Naive B cell (primary cell): ENCODE measurements at places on chromosomes 7 and 10.

DNA sequence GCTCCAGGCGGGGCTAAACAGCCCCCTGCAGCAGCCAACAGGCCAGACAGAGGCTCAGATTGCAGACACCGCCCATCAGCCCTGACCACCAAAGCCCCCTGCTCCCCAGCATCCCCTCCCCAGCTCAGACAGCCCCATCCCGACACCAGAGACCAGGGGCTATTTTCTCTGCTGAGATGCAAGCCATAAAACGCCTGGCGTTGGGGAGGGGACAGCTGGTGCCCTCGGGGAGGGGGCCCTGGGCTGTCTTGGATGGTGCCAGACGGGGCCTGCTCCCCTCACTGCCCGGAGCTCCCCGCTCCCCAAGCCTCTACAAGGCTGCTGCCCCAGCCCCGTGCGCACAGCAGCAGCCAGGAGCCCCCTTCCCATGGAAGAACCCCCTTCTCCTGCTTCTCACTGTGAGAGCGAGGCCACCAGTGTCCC, 31.8 kb downstream of the GET4 start:
- no peak for DNase-seq

DNA sequence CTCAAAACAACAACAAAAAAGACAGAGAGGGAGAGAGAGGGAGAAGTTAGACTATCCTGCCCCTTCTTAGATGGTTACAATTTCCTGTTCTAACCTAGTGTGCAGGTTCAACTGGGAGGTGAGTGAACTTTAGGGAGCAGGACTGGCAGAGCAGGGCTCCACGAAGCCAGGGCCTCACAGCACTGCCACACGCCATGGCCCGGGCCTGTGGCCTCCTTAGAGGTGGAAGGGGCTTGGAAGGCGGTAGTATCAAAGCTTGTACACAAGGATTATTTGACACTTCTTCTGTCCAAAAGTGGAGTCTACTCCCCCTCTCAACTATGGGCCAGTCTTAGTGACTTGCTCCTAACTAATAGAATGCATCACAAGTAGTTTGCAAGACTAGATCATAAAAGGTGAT, 62.9 kb upstream of the TMEM72 start:
- no peak for DNase-seq

- DNase-seq = no peak
Observed at GRCh38 chr10:17216217-17216900, 11.7 kb upstream of the VIM start.

DNA sequence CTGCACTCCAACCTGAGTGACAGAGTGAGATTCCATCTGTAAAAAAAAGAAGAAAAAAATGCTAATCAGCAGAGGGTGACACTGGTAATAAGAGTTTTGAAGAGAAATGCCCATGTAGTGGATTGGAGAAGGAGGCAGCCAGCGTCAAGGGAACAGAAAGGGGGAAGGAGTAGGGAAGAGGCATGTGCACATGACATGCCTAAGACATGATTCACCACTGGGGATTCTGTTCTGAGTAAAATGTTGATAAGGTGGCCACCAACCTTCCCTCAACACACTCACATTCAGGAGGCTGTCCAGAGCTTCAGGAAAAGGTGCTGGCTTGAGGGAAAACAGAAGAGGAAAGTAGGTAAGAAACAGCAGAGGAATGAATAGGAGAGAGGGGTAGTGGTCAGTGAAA, 39.9 kb downstream of the AKR1D1 start:
- no peak for DNase-seq

DNA sequence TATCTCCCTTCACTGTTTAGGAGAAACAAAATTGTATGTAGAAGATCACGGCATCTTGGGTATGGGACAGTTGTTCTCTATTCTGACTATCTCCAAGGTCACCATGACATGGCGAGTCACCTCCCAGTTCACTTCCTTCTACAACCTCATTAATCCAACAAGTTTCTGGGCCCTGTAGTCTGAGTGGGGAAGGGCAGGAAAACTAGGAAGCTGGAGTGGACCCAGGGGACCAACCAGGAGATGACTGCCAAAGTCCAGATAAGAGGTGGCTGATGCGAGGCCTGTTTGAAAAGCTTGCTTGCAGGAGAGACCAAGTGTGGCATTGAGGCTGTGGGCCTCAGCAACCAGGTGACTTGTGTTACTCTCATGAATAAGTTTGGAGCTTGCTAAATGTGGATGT, 584.9 kb downstream of the TNS3 start:
- DNase-seq = no peak

- DNase-seq = no peak
Observed at GRCh38 chr7:24017519-24017918, 266.5 kb upstream of the NPY start.

DNA sequence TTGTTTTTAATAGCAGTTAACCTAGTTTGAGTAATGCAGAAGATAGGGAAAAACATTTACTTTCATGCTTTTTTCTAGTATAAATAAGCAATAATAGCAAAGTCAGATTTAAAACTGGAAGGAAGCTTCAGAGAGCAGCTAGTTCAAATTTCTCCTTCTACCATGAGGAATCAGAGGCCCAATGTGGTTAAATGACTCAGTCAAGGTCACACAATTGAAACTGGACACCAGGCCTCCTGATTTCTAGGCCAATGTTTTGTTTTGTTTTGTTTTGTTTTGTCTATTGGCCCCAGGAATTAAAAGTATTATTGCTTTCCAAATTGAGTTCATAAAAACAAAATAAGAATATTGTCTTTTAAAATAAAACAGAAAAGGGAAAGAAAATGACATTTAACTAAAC, 122.3 kb downstream of the TRIL start:
- no peak for DNase-seq

GRCh38 chr7:150515248-150516147, 826 bp downstream of the GIMAP7 start:
- DNase-seq = no peak

- DNase-seq = no peak
Observed at GRCh38 chr7:71543396-71543795, 411.5 kb downstream of the GALNT17 start.
